ENCODE measurements at places on chromosomes 6 and 20.

- peak; percentile 66 for DNase-seq
Measured at GRCh38 chr6:80142586-80142985, 36.1 kb downstream of the BCKDHB start.

DNA sequence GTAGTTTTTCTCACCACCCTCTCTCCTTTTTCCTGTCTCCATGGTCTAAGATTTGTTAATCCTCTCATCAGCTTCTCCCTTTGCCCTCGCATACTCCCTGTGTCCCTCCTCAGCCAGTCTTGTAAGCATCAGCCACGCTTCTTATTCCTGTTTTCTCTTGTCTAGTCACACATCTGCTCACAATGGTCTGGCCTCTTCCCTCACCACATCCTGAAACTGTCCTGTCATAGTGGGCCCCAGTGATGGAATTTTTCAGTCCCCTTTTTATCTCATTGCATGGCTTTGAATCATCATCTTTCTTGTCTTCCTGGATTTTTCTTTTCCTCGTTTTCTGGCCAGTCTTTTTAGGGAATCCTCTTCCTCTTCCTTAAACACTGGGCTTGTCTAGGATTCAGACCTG, 57.2 kb downstream of the GFRA4 start:
- no peak for DNase-seq

GRCh38 chr20:62505337-62506045, 29.7 kb upstream of the GATA5 start:
- no peak for DNase-seq

DNA sequence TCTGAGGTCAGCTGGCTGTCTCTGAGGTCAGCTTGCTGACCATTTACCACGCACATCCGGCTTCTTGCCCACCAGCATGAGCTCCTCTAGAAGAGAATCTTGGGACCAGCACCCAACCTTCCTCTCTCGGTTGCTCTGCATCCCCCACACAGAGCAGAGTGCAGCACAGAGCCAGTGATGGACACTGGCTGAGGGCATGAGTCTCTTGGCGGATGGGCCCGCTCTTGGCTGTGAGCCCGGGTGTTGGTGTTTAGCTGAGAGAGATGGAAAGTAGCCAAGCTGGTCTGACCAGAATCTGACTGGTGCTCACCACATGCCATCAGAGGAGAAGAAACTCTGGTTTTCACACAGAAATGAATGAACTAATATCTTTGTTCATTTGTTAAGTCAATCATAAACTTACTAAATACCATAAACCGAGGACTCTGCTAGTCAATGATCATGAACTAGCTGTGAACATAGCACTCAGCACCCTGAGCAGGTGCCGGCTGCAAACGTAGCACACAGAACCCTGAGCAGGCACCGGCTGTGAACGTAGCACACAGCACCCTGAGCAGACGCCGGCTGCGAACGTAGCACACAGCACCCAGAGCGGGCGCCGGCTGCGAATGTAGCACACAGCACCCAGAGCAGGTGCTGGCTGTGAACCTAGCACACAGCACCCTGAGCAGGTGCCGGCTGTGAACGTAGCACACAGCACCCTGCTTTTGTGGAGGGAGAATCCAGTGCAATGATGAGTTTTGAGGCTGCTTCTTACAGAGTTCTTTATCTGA, 10.4 kb upstream of the THBS2 start:
- DNase-seq = no peak

DNA sequence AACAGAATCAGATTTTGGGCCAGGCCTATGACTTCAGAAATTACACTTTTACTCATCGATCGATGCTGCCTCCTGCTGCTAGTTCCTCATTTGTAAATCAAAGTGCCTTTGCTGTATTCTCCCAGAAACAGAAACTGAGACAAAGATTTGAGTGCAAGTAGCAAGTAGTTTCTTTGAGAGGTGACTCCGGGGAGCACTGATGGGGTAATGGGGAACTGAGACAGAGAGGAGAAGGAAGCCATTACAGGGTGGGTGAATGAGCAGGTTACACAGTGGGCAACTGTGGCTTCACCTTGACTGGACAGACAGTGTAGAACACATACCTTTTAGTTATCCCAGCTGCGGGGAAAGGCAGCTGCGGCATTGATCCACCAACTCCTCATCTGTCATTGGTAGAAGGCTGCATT, 9.7 kb upstream of the CD40 start:
- DNase-seq = no peak

- DNase-seq = no peak
Measured at GRCh38 chr20:44552568-44552949, 29.8 kb upstream of the PKIG start.

- no peak for DNase-seq
Measured at GRCh38 chr6:132272776-132273175, 128.5 kb downstream of the MOXD1 start.

GRCh38 chr6:84731901-84732300, 32.5 kb downstream of the TBX18 start:
- DNase-seq = no peak

- DNase-seq = no peak
Measured at GRCh38 chr20:48717095-48717672, 110.6 kb downstream of the PREX1 start.

DNA sequence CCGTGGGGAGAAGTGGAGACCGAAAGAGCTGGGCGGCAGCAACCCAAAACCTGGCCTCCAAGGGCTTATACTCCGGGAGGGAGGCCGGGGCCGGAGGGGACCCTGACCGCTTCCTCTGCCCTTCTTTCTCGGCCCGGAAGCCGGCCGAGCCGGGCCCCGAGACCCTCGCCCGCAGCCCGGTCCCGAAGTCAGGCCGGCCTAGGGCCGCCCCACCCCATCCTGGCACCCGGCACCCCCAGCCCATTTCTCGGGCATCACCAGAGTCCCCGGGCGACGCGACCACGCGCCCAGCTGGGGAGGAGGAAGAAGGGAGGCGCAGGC, 572 bp upstream of the ZDHHC14 start:
- no peak for DNase-seq

GRCh38 chr6:98339506-98339905, 494.9 kb upstream of the POU3F2 start:
- DNase-seq = no peak

DNA sequence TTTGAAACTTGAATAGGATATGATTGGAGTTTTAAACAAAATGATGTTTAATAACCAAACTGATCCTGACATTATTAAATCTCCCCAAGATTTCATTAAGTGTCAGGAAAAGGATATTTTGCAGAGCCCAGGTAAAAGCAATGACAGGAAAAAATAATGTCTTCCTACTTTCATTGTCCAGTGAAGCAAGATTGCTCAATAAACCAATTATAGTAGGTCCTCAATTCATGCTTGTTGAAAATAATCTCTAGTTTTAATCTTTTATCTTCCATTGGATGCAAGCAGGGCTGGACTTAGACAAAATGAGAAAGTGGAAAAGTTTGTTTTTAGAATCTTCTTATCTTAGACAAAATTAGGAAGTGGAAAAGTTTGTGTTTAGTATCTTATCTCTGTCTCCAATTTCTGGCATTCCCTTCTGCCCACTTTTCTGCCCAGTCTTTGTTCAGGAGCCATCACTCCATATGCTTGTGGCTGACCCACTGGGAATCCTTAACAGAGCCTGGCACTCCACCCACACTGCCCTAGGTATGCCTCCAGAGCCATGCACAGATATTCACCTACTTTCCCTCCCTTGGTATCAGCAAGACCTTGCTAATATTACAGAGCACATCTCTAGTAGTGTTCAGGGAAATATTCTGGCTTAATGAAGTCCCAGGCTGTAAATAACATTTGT, 57.0 kb upstream of the CARMIL1 start:
- no peak for DNase-seq

GRCh38 chr6:74115674-74116073, 419.7 kb downstream of the CD109 start:
- peak; percentile 27 for DNase-seq

- DNase-seq = no peak
Measured at GRCh38 chr6:53070806-53071205, 5.6 kb downstream of the FBXO9 start.

DNA sequence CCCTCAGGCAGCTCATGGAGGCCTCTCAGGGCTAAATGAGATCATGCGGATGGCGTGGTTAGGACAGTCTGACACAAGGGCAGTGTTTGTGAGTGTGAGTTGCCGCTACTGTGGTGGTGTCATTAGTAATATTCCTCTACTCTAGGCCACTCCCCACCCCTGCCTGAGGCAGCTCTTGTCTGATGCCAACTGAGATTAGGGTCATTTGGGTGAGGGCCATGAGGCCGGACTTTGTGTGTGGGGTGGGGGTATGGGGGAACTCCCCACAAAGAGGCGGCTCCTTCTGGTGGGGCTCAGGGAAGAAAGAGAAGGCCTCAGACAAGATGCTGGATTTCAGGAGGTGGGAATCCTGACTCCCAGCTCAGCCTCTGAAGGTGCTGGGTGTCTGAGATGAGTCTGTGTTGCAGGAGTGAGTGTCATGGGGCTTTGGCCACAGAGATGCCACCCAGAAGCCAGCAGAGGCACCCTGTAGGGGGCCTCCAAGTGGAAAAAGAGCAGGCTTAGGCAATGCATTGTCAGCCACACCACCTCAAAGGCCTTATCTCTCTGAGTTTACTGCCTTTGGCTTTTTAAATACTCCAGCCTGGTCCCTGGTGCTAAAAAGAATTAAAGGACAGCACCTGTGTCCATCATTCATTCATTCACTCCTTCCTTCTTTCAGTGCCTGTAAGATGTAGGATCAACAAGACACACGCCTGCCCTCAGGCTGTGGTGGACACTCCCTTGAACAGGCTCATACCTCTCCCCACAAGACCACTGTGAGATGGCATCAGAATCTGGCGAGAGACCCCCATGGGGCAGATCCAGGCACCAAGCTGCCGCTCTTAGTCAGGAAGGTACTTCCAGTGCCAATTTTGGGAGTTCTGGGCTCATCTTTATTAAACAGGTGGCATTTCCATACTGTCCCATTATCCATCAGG, 175.2 kb downstream of the MRPL14 start:
- no peak for DNase-seq

Measured in adipocyte (in vitro differentiated cells).